ENCODE measurements at places on chromosomes 1 and 21.

GRCh38 chr1:183318433-183318832, 99.7 kb downstream of the NMNAT2 start:
- no peak for DNase-seq

DNA sequence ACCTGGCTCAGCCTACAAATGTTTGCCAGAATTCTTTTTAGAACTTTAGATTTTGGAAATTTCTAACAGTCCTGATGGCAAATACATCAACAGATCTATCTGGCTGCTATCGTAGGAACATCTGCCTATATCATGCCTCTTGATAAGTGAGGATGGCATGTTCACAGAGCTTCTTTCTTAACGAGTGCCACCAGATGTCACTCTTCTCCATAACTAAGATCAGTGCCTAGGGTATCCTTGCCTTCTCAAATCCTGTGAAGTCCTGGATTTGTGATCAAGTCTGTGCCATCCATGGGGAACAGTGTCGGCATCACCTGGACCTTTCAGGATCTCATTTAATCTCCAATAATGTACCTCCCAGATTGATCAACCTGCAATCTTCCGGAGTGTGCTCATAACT, 36.5 kb upstream of the CD5L start:
- no peak for DNase-seq

- no peak for DNase-seq
These were observed 1.8 kb downstream of the ATP2B4 start for GRCh38 chr1:203628201-203629015.

- DNase-seq, result no peak
These were observed 283.5 kb downstream of the C1orf94 start for GRCh38 chr1:34460193-34460592.

DNA sequence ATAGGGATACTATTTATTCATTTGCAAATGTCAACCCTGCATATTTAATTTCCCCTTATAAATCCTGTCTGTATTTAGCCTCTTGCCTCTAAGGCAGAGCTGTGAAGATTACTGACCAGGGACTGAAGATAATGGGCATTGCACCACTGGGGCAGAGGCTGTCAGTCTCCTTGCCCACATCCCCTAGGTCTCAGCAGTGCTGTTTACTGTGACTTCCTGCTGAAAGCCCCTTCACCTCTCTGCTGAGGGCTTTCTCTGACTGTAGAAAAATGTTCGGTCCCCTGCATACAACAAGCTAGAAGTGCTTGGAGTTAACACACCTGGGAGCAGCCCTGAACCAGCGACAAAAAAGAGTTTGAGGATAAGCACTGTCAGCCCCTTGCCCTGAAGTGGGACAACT, 28.8 kb downstream of the SLC5A9 start:
- no peak for DNase-seq

Measured in stimulated activated CD8-positive, alpha-beta memory T cell treated with anti-CD3 and anti-CD28 coated beads, Interleukin-7, amount 100 ng/mL, for 1 hour (primary cell).